ENCODE measurements at places on chromosomes 5 and 9.

GRCh38 chr9:69444791-69445190, 119.8 kb downstream of the ENTREP1 start:
- DNase-seq: no peak

DNA sequence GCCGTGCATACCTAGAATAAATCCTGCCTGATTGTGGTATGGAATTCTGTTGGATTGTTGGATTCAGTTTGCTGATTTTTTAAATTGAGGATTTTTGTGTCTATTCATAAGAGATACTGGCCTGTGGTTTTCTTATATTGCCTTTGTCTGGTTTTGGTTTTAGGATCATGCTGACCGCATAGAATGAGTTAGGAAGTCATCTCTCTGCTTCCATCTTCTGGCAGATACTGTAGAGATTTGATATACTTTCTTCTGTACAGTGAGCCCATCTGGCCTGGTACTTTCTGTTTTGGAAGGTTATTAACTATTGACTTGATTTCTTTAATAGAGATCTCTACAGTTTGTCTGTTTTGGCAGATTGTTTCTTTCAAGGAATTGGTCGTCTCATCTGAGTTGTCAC, 14.7 kb downstream of the CEP72 start:
- no peak for DNase-seq

GRCh38 chr5:137055271-137055872, 443.8 kb downstream of the SPOCK1 start:
- DNase-seq: no peak

DNA sequence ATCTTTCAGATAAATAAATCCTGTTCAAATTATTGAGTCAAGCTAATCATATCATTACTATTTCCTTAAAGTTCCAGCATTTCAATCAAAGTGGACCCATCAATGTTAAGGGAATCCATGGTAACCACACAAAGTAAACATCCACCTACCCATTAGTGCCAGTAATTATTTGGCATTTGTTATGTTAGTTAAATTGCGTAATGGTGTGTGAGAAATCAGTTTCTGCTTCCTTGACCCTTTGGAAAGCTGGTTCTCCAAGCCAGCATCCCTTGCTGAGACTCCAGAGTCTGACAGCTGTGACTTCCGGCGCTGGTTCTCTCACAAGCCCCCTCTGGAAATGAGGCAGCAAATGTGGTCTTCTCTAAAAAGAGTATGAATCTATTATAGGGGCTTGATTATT, 308.6 kb upstream of the EFNA5 start:
- DNase-seq: no peak

- no peak for DNase-seq
Observed at GRCh38 chr9:35272989-35273388, 111.2 kb downstream of the UNC13B start.

- no peak for DNase-seq
Observed at GRCh38 chr5:106862450-106863193, 808.1 kb downstream of the EFNA5 start.

- DNase-seq: no peak
Observed at GRCh38 chr9:27457445-27457844, 66.6 kb upstream of the IFNK start.

- no peak for DNase-seq
Observed at GRCh38 chr5:71899865-71900342, 180.8 kb downstream of the CARTPT start.

- DNase-seq: no peak
Observed at GRCh38 chr5:75006865-75007822, 45.2 kb downstream of the GCNT4 start.

DNA sequence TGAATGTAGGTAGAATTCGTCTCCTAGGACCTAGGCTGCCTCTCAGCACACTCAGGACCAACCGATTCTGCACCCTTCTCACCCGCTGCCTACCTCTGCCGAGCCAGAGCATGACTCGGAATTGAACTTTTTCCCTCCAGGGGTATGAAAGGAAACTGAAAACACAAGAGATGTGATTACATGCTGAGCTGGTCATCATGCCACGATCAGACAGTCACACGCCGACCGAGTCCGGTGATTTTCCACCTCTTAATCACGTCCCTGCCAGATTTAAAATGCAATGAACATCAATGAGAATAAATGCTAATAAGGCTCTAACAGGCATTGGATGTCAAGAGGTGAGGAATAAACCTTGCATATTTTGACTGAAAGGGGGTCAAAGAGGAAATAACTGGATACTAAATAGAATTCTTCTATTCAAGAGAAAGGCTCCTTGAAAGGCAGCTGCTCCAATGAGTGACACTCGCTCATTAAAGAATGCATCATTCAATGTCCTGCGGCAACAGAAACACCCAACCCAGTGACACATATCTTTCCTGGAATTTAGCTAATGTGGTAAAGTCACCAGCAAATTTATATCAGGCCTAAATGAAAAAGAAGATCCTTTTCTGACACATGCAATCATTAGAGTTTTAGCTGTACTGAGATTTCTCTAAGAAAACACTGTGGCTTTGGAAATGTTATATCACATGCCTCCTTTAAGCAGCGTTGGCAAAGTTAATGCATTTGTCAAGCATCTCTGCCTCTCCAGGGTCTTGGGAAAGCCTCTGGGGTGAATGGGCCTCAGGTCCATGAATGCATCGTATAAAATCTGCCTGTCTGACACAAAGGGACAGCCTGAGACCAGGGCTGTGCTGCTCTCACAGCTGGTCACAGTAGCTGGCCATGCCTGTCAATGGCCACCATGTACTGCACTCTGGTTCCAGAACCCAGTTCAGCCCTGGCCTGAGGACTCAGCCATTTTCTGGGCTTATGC, 128.7 kb downstream of the SPOCK1 start:
- peak; percentile 45 for DNase-seq

DNA sequence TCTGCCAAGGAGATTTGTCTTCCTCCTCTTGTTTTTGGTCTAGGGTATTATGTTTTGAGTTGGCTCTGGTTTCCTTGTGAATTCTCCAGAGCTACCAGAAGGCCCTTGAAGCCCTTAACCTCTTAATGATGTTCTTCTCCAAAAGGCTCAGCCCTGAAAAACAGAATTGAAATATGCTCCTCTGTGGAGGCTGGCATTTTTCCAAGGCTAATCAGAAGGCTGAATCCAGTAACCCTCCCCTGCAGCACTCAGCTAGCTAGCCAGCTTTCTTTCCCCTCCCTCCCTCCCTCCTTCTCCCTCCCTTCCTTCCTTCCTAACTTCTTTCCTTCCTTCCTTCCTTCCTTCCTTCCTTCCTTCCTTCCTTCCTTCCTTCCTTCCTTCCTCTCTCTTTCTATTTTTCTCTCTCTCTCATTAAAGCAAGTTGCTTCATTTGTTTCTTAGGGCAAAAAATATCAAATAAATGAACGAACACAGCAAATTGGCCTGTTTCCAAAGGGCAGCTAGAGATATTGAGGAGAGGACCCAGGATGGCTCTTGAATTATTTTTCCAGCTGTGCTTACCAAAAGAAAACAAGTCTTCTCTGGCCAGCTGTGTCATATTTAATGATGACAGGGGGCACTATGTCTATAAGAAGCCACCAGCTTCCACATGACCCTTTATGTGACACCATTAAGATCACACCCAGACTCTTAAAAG, 38.7 kb downstream of the JAKMIP2 start:
- DNase-seq: no peak

GRCh38 chr5:34474573-34475021, 181.5 kb upstream of the RAI14 start:
- DNase-seq: peak; percentile 57

GRCh38 chr9:87662808-87663528, 63.0 kb upstream of the CTSL start:
- peak; percentile 89 for DNase-seq

DNA sequence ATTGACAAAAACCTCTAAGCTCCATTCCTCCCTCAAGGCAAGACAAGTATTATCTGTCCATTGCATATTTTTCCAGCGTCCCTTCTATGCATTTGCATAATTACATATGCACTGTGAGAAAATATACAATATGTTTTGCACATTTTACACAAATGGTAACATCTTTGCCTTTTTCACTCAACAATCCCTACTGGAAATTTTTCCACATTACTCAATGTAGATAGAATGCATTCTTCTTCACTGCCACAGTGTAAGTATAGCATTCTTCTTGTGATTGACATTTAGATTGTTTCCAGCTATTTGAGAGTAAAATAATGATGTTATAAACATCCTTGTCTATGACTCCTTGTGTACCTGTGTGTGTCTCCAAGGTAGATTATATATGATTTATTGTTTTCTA, 205.0 kb downstream of the SLIT3 start:
- DNase-seq: no peak

GRCh38 chr5:54516051-54516655, 1.4 kb upstream of the SNX18 start:
- no peak for DNase-seq

Measured in RWPE1 (cell line).